ENCODE measurements at places on chromosomes 2 and 18. TPM values are rescaled to one million over a fixed set of nuclear protein-coding genes. Genes with fewer than 3 reads are reported as not detected.

GRCh38 chr2:69933254-69933828 is 18.4 kb downstream of the MXD1 start:
- no peak for DNase-seq

Gene SOX11
- polyA plus RNA-seq: 39.0 TPM

Gene KYNU
- polyA plus RNA-seq: 0.76 TPM

DNA sequence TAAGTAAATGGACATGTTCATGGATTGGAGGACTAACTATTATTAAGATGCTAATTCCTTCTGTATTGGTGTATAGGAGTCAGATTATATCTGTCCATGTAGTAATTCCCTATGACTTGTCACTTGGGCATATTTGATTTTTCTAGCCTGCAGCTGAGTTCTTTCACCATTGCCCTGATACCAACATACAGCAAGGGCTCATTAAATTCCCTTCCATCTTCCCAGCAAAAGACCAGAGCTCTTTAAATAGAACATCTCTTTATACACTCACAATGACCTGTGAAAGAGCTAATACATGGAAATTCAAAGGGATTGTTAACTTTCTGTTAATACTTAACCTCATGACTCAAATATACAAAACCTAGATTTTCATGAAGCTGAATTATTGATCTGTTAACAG is 492.3 kb upstream of the VRK2 start:
- DNase-seq: no peak

DNA sequence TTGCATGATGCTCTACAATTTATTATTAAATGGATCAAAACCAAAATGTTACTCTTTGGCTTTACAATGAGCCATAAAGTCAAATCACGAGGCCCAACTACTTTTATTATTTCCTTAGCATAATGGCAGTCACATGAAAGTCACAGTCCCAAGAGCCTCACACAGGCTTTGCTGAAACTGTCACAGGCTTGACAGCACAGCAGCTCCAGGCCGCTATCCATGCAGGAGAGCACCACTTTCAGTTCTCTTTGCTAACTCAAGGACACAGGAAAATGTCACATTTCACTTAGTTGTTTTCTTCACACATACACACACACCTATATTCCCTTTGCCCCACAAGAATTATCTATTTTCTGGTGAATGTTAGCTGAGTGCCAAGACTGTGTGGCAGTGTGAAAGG is 11.1 kb upstream of the MSGN1 start:
- no peak for DNase-seq

DNA sequence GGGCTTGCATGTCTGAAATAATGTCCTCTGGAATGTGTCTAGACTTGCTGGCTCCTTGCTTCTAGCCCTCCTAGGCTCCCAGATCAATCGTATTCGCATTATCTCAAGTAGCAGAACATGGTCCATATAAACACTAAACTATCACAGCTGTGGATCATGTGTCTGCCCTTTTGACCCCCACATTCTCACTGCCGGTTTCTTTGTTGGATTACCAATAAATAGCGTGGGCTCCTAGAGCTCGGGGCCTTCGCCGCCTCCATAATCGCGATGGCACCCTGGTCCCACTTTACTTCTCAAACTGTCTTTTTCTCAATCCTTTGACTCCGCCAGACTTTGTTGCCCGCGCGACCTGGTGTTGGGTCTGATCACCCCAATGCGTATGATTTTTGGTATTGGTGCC is 6.3 kb upstream of the SCYGR8 start:
- DNase-seq: no peak
